ENCODE measurements at places on chromosomes 3 and 15.

DNA sequence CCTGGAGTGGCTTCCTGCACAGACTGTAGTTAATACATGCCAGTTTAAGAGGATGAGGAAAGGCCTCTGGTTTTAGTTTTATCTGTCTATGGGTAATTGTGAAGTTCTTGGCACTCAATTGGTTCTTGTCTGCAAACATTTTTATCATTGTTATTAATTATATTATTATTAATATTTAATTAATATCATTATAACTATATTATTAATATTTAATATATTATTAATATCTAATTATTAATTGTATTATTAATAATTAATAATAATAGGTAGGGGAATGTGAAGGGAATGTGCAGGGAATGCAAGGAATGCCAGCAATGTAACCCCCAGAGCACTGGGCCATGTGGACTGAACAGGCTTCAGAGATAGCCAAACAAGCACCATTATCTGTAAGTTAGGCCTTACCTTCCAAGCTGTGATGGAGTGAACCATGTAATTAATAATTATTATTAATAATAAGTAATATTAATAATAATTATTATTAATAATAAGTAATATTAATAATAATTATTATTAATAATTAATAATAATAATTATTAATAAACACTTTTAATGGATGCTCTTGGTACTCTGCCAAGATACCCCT lies 79.8 kb upstream of the NMNAT3 start:
- no peak for DNase-seq

- peak; percentile 16 for DNase-seq
Observed at GRCh38 chr3:113287803-113288648, 76.7 kb downstream of the BOC start.

DNA sequence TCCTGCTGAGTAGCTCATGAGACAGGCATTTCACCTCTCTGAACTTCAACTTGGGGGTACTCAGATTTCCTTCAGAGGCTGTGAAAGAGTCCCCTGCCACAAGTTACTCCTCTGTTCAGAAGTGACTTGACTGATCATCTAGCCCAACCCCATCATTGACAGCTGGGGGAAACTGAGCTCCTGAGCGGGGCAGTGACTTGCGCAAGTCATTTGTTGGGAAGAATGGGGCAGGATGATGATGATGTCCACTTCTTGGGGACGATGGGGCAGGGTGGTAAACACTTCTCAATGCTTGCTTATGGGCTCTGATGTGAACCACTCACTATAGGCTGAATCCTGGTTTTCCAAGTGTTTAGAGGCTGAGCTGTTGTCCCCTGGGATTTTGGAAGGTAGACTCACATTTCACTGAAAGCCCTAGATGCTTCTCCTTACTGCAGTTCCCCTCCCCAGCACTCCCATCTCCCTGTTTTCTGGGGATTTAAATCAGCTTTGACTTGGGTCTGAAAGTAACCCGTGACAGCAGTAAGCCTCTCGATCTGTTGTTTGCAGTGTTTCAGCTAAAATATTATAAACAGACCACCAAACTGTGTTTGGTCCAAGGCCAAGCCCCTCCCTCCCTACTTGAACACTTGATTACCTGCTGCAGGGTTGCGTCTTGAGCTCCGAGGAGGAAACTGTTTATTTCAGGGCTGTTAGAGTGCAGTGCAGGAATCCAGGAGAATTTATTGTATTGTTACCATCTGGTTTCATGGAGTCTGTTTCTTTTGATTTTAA lies 25.1 kb downstream of the SMAD3 start:
- no peak for DNase-seq

- no peak for DNase-seq
Observed at GRCh38 chr3:54999159-54999558, 71.3 kb upstream of the LRTM1 start.

- DNase-seq = no peak
Observed at GRCh38 chr3:178341636-178342035, 194.6 kb upstream of the KCNMB2 start.
